ENCODE measurements at places on chromosomes 11 and 22. TPM values are rescaled to one million over a fixed set of nuclear protein-coding genes. Genes with fewer than 3 reads are reported as not detected.
A peak's percentile ranks its signal among the peaks of the same experiment; 100 is the strongest.

DNA sequence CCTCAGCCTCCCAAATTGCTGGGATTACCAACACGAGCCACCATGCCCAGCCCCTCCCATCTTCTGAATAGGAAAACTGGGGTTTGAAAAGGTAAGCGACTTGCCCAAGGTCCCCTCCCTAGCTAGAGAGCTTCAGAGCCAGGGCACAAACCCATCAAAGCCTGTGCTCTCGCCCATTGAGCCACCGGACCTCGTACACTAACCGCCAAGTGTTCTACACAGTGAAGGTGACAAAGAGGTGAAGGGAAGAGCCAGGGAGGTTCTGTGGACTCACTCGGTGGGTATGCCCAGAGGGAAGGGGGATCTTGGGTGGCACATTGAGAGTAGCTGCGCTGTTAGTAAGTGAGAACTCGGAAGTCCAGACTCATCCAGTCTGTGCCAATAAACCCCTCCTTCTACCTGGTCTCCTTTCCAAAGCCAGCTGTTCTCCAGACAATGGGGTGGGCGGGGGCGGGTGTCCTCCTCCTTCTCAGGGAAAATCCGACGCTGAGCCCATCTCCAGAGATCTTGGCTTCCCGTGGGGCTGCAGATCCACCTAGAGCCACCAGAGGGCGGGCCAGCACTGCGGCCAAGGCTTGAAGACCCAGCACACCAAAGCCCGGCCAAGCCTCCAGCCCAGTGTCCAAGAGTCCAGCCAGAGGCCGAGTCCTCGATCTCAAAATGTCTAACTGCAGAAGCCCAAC is 3.2 kb upstream of the RTN4RL2 start:
- peak; percentile 90 for DNase-seq

GRCh38 chr22:24953384-24954113 is 1.0 kb downstream of the KIAA1671 start:
- no peak for DNase-seq

- peak; percentile 91 for DNase-seq
Observed at GRCh38 chr22:33747576-33748180, 172.6 kb downstream of the LARGE1 start.

- peak; percentile 90 for DNase-seq
Observed at GRCh38 chr11:125170510-125171031, 6.0 kb downstream of the PKNOX2 start.

DNA sequence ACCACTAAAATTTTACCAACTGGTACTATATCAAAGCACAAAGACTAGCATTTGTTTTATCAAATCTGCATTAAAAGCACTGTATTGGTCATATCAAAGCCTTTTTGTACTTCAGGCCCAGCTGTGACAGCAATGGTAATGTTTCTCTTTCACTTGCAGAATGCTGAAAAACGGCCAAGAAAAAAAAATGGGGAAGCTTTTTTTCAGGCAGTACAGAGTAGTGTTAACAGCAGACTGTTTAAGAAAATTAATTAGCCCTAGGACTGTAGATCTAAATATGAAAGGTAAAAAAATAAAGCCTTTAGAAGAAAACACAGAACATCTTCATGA is 33.3 kb downstream of the DENND5A start:
- peak; percentile 84 for DNase-seq

DNA sequence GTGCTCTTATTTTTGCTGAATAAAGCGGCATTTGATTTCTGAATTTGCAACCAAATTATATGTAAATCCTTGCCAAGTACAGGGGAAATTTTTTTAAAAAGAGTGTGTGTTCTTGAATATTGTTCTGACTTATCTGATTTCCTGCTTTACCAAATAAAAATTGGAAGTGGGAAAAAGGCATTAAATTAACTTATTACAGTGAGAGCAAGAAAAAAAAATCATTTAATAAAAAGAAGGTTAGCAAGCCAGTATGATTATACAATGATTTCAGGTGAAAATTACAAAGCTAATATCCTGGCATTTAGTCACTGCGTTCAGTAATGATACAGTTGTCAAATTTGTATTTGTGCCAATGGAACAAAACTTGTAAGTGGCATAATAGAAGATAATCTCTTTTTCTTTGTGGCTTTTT is 82.1 kb upstream of the PPARA start:
- DNase-seq = no peak

GRCh38 chr11:75896843-75897419 is 81.9 kb downstream of the UVRAG start:
- peak; percentile 80 for DNase-seq

- DNase-seq = no peak
Observed at GRCh38 chr11:79232346-79232745, 208.5 kb downstream of the TENM4 start.

DNA sequence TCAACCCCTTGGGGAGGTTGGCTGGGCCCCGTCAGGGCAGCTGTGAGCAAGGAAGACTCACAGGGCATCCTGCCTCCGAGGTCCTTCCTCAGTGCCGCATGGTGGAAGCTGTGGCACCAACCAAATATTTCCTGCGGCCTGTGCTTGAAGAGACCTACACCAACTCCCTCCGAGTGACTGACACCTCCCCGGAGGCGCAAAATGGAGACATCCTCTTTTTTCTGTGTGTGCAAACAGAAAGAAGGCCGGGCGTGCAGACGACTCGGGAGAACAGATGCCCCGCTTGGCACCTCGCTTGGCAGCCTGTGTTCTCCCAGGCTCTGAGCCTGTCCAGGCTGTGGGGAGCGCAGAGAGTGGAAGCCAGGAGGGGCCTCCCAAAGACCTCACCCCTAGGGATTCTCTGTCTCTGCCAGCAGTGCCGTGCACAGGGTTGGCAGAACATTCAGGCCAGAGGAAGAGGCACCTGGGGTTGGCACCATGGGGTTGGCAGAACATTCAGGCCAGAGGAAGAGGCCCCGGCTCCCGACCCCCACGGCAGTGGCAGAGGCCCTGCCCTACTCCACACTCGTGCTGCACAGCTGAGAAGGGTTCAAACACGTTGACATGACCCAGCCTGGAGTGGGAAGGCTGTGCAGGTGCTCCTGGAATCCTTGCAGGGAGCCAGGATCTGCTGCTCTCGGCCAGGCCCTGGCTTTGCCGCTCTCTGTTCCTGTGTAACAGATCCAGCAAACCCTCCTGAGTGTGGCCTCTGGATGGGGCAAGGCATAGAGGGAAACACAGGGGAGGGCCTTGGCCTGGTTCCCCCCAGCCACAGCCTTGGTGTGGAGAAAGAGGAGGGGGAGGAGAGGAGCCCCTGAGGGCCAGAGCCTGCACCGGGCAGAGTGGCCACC is 805.5 kb downstream of the BRD1 start:
- DNase-seq = no peak

GRCh38 chr11:73388265-73389133 is 12.3 kb downstream of the RELT start:
- DNase-seq = peak; percentile 27

- no peak for DNase-seq
Observed at GRCh38 chr11:84003181-84003580, 717.0 kb upstream of the CCDC90B start.

- no peak for DNase-seq
Observed at GRCh38 chr11:121122328-121122727, 21.3 kb downstream of the TECTA start.

- DNase-seq = peak; percentile 83
Observed at GRCh38 chr11:130369141-130369691, 54.5 kb upstream of the ZBTB44 start.

DNA sequence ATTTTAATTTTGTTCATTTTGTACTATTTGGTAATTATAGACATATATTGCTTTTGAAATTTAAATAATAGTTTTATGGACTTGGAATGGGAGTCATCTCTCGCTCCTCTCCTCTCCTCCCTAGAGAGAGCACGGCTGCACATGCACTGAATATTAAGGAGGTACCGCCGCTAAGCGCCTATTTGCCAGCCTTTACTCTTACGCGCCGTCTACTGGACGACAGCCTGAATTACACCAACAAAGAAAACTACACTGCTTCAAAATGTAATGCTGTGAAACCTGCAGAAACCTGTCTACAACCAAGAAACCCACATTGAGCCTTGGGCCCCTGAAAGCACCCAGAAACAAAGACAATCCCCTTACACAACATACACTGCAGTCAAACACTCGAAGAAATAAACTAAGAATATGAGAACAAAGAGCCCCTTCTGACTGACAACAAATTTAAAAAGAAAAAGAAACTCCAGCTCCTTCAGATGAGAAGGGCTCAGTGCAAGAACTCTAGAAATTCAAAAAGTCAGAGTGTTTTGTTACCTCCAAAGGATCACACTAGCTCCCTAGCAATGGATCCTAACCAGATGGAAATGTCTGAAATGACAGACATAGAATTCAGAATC is 737.2 kb downstream of the LRRC4C start:
- peak; percentile 5 for DNase-seq

GRCh38 chr11:35288817-35289541 is 130.4 kb downstream of the SLC1A2 start:
- no peak for DNase-seq

DNA sequence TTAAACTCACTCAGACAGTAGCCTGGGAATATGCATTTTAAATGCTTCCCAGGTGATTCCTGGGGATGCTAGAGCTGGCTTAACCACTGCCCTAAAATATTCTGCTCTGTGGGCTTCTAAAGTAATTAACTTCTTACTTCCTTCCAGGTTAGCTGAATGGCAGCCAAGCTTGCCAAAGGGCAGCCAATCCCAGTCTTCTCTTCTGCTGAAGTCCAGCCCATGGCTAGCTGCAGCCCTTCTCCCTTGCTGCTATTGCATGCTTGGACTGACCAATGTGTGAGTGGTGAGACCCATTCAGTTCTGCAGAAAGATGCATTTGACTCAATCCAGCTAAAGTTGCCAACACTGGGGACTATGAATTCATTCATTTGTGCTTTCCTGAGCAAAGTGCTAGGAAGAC is 411.9 kb downstream of the SOX6 start:
- DNase-seq = no peak

DNA sequence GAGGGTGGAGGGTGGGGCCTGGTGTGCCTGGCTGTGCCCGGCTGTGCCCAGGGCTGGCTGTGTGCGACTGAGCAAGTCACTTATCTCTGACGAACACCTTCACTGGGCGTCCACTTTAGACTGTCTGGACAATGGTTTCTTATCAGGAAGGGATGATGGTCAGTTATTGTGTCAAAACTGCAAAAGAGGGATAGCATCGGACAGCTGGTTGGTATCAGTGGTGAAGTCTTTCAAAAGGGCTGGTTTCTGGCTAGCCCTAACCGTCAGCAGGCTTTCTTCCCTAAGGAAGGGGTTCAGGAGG is 4.1 kb upstream of the MGAT3 start:
- DNase-seq = no peak

GRCh38 chr11:68677432-68677831 is 6.9 kb upstream of the GAL start:
- DNase-seq = peak; percentile 79

GRCh38 chr11:35126000-35126878 is 12.7 kb upstream of the CD44 start:
- DNase-seq = no peak

DNA sequence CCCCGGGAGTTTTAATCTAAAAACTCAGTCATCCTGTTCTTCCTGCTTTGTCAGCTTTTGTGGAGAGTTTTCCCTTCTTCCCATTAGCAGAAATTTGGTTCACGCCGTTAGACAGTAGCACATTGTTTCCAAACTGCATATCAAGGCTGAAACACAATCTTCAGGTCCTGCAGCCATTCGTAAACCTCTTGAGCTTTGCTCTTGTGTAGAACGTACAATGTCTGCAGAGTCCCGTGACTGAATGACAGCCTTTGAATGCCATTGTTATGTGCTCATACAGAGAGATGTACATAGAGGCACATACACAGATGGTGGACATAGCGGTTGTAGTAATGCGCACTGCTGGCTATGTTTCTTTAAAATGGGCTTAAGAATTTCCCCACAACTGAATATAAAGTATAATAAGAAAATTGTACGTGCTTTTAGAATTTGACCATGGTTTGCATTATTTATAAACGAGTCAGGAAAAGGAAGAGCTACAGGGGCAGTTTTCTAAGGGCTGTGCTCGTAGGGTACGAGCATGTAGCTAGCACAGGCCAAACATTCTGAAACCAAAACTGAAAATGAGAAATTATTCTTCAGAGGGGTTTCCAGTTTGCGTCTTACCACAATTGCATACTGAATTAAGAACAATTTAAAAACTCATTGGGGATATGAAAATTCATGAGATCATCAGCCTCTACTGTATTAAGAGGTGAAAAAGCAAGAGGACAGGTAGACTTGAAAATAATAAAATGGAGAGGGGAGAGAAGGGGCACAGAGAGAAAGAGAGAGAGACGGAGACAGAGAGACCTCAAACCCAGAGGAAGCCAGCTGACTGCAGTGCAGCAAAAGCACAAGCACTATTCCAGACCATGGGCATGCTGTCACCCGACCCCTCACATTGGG is 310.1 kb downstream of the CADM1 start:
- peak; percentile 45 for DNase-seq

GRCh38 chr22:45584121-45584570 is 81.5 kb downstream of the FBLN1 start:
- DNase-seq = peak; percentile 19

DNA sequence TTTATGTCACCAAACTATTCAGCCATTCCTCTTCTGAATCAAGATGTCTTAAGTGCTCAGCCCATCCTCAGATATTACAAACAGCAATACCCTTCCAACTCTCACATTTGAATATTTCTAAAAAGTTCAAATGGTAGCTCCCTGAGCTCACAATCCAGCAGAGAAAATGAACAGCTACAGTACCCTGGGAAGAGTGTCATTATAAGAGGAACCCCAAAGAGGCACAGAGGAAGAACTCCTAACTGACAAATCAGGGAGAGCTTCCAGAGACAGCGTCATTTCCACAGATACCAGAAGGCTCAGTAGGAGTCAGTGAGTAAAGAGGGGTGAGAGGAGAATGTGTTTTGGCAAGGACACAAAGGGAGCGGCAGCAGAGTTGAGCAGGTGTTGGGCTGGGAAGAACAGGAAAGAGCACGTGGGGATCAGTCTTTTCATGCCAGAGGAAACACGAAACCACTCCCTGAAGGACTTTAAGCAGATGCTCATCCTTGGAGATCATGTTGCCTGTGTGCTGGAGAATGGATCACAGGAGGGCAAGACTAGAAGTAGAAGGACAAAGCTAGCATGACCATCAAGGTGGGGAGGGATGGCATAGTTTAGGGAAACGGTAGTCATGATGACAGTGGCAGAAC is 4.3 kb downstream of the CLTCL1 start:
- DNase-seq = peak; percentile 91

DNA sequence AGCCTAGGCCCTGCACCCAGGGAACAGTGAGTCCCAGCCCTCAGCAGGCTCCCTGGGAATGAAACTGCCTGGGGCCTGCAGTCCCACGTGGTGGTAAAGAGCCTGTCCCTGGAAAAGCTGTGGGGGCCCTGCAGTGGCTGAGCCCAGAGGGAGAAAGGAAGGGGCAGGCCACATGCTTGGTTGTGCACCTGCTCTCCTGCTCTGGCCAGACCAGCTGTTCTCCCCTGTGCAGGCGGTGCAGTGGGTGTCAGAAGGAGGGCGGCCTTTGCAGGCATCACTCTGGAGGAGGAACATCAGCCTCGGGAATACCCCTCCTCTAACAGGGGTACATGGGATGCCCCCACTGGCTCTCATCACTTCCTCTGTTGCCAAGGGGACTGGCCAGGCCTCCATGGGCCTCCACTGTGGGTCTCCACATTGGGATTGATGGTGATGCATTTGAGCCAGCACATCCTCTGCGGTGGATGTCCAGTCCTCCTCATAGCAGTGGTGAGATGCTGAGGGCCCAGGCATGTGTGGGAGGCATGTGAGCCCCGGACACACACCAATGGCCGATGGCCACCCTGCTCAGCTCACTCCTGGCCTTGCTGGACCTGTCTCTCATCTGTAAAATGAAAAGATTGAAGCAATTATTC is 690.4 kb downstream of the BRD1 start:
- DNase-seq = peak; percentile 28

The OR51E2 gene
- not detected for total RNA-seq

The SCGB1C1 gene
- not detected for total RNA-seq

The SPDYC gene
- not detected for total RNA-seq

The PYGM gene
- 584 TPM for total RNA-seq

The CLDN5 gene
- 147 TPM for total RNA-seq

The BIRC3 gene
- 4.9 TPM for total RNA-seq

The CALCA gene
- total RNA-seq = not detected

Measured in tongue (tissue), 3 donors.